ENCODE measurements at places on chromosomes 16 and 17.

DNA sequence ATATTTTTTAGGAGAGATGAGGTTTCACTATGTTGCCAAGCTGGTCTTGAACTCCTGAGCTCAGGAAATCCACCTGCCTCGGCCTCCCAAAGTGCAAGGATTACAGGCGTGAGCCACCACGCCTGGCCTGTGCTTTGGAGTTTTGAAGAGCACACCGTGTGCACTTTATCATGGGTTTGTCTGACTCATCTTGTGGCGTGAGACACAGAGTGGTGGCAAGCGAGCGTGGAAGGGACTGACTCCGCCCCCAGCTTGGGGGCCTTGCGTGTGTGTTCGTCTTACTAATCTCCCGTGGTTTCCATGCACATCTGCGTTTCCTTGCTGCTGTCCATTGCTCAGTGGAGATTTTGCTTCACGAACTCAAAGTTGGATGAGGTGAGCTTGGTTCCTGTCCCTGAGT lies 22.9 kb downstream of the CRAMP1 start:
- no peak for DNase-seq

DNA sequence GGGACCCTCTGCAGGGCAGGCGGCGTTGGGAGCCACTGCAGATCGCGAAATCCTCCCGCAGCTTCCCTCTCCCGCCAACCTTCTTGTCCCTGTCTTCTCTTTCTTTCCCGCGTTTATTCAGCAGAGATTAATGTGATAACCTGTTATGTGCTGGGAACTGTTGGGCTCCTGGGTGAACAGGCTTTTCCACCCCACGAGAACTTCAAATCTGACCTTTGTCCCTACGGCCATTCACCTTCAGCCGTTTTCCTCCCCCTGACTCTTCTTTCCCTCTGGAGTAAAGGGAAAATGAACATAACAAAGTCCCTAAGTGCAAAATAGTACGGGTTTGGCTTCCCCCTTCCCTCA lies 15.2 kb upstream of the KPNA2 start:
- DNase-seq = no peak

- DNase-seq = peak; percentile 49
These were observed 53.1 kb upstream of the CHMP6 start for GRCh38 chr17:80938556-80938955.

GRCh38 chr17:49915670-49916069 lies 53.3 kb upstream of the DLX4 start:
- no peak for DNase-seq

GRCh38 chr16:88550246-88550661 lies 19.9 kb upstream of the ZC3H18 start:
- DNase-seq = no peak

DNA sequence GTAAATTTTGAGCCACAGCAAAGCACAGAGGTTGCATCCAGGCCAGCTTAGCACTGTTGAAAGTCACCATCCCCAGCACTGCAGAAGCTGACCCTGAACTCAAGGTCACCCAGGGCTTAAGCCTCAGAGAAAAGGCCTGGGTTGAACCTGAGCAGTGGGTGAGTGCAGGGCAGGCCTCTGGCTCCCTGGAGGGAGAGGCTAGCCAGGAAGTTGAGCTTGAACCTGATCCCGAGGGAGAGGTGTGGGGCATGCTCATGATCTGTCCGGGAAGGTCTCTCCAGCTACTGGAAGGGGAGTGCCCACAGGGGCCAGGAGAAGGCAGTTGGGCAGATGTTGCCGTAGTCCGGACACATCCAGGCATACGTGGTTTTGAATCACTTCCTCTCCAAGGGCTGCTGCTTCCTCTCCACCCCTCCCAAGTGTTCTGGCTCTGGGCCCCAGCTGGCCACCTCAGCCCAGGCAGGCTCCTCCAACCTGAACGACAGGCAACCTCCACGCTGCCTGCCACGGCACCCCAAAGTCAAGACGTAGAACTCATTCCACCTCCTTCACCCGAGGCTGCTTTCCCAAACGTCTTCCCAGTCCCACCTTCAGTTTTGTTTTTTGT lies 18.4 kb downstream of the CARHSP1 start:
- DNase-seq = no peak

DNA sequence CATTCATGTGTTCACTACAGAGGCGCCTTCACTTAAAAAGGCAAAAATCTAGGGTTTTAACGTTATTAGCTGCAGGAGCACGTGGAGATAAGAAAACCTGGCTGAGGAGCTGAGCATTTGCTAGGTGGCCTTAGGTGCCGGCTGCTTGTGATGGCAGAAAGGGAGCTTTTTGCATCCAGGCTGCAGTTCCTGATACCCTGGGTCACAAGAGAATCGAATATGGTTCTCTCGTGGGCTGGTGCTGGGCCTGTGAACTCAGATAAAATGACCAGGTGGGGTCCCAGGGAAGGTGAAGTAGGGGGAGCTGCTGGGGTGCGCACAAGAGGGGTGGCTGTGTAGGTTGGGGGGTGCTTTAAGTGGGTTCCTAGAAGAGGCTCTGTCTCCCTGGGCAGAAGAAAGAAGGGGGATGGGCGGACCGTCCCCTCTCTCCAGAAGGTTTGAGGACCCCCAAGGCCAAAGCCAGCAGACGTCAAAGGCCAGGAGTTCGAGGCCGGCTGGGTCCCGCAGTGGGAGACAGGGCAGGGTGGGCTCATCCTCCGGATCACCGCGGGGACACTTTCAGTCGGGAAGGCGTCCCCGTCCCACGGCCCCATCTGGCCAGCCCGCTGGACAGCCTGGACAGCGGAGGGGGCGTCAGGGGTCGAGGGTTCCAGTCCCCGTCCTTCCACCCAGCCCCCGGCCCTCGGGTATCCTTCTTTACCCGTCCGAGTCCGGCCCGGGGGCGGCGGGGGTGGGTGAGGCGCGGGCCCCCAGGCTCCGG lies 740 bp upstream of the CMIP start:
- no peak for DNase-seq

DNA sequence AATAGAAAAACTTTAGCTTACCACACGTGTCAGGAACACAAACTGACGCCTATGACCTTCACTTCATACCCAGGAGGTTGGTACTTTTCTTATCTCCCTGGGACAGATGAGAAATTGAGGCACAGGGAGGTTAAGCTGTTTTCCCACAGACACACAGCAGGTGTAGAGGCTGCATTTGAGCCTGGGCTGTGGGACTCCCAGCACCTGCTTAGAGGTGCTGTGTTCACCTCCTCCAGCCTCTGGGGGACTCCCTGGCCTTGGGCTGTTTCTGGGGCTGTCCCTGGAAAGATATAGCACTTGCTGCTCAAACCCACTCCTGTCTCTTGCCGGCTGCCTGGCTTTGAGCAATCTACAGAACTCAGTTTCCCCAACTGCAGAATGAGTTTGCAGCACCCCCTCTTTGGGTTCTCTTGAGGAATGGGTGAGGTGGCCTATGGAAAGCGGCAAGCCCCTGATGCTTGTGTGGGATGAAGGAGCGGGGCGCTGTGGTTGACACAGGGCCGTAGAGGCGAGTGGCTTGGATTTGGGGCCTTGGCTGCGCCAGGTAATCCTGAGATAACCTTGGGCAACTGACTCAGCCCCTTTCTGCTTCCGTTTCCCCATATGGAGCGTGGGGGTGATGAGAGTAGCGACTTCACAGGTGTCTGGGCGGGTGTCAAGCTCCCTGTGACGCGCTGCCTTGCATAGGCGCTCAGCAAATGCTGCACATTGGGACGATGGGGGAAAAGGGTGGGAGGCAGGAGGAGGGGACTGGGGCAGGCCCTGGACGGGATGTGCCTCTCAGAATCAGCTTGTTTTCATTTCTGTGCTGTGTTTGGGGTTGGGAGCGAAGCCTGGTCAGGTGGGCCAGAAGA lies 104.5 kb upstream of the CIBAR2 start:
- DNase-seq = no peak

DNA sequence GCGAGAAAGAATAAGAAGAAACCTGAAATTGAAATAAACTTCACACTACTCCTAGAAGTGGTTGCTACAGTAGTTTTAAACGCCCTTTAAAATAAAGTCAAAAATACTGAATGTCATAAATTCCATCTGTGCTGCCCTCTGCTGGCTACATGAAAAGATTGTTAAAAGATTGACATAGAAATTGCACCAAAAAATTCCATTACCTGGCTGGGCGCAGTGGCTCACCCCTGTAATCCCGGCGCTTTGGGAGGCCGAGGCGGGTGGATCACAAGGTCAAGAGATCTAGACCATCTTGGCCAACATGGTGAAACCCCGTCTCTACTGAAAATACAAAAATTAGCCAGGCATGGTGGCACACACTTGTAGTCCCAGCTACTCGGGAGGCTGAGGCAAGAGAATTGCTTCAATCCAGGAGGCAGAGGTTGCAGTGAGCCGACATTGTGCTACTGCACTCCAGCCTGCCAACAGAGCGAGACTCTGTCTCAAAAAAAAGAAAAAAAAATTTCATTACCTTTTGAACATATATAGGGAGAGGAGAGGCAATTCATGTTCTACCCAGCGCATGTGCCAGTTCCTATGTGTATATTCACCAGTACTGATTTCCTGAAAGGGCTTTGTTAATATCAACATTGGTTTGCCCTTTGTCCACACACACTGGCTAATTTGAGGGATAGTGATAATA lies 36.5 kb downstream of the CYTH1 start:
- DNase-seq = no peak

DNA sequence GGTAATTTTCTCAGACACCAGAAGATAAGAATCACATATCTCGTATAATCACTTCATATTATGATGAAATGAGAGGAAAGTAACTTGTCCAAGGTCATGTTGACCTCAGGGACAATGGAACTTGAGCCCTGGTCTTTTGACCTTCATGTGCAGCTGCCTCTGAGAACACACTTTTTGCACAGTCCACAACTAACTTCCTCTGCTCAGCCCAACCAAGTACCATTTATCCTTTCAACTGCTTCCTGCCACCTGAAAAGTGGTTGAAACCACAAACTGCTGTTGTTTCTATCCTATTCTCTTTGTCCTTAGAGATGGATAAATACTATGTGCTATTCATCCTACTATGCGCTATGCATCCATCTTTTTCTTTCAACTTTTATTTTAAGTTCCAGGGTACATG lies 2.3 kb upstream of the CCL1 start:
- no peak for DNase-seq

DNA sequence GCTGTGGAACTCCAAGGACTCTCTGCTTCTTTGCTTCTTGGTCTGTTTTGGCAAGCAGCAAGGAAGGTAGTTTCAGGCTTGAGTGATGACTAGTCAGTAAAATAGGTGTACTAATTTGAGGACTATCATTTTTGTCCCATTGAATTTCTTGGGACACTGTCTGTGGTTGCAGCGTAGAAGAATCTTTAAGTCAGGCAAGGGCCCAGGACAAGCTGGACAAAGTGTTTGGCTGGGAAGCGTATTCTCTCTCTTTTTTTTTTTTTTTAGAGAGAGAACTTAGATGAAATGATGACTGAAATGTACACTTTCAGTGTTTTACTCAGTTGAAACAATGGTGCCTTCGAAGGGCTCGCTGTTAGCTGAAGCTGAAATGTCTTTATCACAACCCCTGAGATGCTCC lies 105.0 kb downstream of the BANP start:
- DNase-seq = no peak

- no peak for DNase-seq
These were observed 56.0 kb upstream of the TOB1 start for GRCh38 chr17:50922107-50922506.

GRCh38 chr16:21946889-21947635 lies 6.1 kb upstream of the UQCRC2 start:
- peak; percentile 32 for DNase-seq

GRCh38 chr16:851209-851810 lies 50.8 kb upstream of the GNG13 start:
- no peak for DNase-seq

- no peak for DNase-seq
These were observed 3.3 kb upstream of the COG1 start for GRCh38 chr17:73189417-73190099.

DNA sequence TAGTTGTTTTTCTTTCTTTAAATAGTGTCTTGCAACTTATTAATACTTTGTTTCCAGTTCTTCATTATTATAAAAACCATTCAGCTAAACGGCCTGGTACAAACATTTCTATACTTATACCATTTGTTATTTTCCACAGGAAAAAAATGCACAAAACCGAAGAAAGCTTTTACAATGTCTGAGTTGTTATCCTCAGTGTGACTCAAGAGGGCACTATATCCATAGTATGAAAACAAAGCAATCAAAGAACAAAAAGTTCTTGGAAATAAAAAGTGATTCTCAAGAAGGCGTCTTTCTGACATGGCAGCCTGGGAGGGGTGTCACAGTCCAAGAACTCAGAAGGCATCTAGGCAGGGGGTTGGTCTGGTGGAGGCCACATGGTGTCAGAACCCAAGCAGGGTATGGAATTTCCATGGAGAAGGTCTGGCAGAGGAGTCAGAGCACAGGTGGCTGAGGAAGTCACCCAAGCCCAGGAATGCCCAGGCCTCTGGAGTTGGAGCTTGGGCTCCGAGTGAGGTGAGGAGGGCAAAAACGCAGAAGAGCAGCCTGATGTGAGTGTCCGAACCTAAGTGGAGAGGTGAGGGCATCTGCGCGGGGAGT lies 70.9 kb upstream of the ATP2A3 start:
- DNase-seq = no peak

GRCh38 chr17:56779322-56779721 lies 54.4 kb downstream of the C17orf67 start:
- DNase-seq = no peak

GRCh38 chr17:40323391-40324381 lies 14.7 kb downstream of the RARA start:
- DNase-seq = peak; percentile 52

DNA sequence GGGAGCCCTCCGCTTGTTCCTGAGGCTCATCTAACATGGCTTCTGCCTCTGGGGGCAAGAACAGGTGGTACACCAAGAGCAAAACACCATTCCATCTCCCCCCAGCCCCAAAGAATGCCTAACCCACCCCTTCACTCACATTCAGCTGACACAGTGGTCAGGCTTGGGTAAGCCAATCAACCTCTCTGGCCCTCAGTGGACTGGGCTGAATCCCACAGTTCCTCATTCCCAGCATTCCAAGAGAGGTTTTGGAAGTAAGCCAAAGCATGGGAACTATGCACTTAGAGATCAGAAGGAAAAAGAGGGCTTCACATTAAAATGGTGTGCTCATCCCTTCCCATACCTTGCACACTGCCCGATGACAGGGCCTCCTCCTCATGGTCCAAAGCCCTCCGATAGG lies 7.8 kb downstream of the PIGS start:
- no peak for DNase-seq

- DNase-seq = no peak
These were observed 48.5 kb downstream of the ARHGAP17 start for GRCh38 chr16:24966634-24967033.
